ENCODE measurements at places on chromosomes 7 and 10. TPM values are rescaled to one million over a fixed set of nuclear protein-coding genes. Genes with fewer than 3 reads are reported as not detected.

GRCh38 chr10:78820007-78820362, 248.8 kb upstream of the ZMIZ1 start:
- H3K27ac ChIP-seq: no peak overlapping the region
- no peak overlapping the region for H3K4me3 ChIP-seq
- H3K27me3 ChIP-seq: no peaks in the 10 kb centered on the region

GRCh38 chr7:55946545-55946944, 5.1 kb upstream of the MRPS17 start:
- peaks cover 3% of the 10 kb centered on the region for H3K27me3 ChIP-seq
- H3K4me1 ChIP-seq: no peaks in the 10 kb centered on the region
- DNase-seq: no peak
- no peak overlapping the region for H3K27ac ChIP-seq
- H3K4me3 ChIP-seq: no peak overlapping the region

The TMEM213 gene
- not detected for total RNA-seq

DNA sequence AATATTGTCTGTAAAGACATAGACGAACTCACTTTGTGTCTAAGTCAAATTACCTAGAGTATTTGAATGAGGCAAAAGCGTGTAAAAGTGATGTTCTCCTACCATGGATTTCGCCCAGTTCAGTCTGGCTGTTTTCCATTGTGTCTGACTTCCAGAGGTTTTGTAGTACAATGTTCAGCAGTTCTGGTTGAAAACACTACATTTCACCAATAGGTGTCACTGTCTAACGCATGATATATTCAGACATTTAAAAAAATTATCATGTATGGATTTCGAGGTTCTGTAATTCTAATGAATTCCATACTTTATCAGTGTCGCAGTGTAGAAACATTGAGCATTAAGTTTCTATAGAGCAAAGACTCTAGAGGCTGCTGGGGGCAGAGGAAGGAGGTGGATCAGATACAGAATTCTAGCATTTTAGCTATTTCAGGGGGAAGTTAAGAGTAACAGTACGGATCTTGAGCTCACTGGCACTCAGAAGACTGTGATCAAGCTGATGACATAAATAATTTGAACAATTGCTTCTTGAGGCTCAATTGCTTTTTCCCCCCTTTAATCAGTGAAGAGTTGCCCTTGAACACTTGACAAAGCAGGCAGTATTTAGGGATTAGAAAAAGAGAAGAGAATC, 196.9 kb upstream of the RHOBTB1 start:
- H3K36me3 ChIP-seq: no peaks in the 10 kb centered on the region
- no peaks in the 10 kb centered on the region for H3K4me1 ChIP-seq
- DNase-seq: no peak
- H3K4me3 ChIP-seq: no peak overlapping the region

The SMARCD3 gene
- total RNA-seq: 8.6 TPM

DNA sequence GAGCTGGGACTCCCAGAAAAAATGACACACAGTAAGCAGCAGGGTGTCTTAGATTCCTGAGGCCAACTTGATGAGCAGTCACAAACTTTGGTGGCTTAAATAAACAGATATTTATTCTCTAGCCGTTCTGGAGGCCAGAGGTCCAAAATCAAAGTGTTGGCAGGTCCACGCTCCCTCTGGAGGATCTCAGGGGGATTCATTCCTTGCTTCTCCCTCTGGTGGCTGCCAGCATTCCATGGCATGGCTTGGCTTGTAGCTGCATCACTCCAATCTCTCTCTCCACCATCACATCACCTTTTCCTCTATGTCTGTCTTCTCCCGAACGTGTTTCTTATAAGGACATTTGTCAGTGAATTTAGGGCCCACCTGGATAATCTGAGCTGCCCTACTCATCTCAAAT, 98.4 kb downstream of the OSBPL3 start:
- H3K4me3 ChIP-seq: no peak overlapping the region
- H3K27me3 ChIP-seq: no peaks in the 10 kb centered on the region
- no peaks in the 10 kb centered on the region for H3K4me1 ChIP-seq
- no peaks in the 10 kb centered on the region for H3K36me3 ChIP-seq

- H3K4me3 ChIP-seq: no peak overlapping the region
- no peaks in the 10 kb centered on the region for H3K36me3 ChIP-seq
These were observed 467.0 kb upstream of the PODXL start for GRCh38 chr7:132023466-132023865.

The DNAJB12 gene
- total RNA-seq: 27.1 TPM

DNA sequence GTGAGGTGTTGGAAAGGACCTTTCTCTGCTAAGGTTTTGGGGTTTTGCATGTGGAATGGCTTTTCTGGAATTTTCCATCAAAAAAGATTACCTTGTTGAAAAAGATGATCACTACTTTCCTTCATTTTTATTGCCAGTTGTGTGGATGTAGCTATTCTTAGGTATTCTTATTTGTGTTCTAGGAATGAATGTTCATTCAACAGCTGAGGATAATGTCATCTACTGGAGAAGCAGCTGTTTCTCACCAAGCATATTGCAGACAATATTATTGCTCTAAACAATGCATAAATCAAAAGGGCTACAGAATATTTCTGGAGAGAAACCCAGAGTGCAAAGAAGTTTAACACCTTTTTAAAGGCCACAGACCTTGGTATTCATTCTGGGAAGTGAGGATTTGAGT, 145.6 kb upstream of the CALCR start:
- no peak for DNase-seq
- H3K4me1 ChIP-seq: no peaks in the 10 kb centered on the region
- H3K36me3 ChIP-seq: no peaks in the 10 kb centered on the region
- no peak overlapping the region for H3K4me3 ChIP-seq

GRCh38 chr7:69858471-69858870, 260.2 kb downstream of the AUTS2 start:
- no peak overlapping the region for H3K4me3 ChIP-seq
- H3K27me3 ChIP-seq: no peaks in the 10 kb centered on the region
- H3K4me1 ChIP-seq: no peaks in the 10 kb centered on the region
- H3K27ac ChIP-seq: no peak overlapping the region
- H3K36me3 ChIP-seq: no peaks in the 10 kb centered on the region
- no peak for DNase-seq

DNA sequence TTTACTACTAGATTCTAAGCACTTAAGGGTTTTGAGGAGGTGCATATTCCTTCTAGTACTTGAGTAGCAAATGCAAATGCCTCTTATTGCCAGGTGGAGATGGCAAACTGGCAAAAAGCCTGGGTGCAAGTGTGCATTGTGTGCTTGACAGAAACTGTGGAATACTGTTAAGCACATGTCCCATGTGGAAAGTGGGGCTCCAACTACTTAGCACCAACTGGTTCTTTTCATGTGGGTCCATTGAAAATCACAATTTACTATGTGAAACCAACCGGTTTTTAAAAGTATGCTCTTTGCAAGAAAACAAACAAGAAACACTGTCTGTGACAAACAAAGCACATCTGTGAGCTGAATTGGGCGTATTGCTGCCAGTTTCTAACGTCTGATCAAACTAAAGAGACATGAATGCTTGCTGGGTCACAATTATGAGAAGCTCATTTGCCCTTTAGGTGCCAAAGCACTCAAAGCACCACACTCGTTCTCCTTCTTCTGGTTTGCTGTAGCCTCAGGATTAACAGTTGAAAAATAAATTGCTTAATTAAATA, 197.4 kb downstream of the SEMA3E start:
- no peaks in the 10 kb centered on the region for H3K4me1 ChIP-seq
- no peak overlapping the region for H3K27ac ChIP-seq
- no peak for DNase-seq

The TMEM236 gene
- total RNA-seq: 0.03 TPM

- no peak overlapping the region for H3K27ac ChIP-seq
- H3K36me3 ChIP-seq: peaks cover 3% of the 10 kb centered on the region
- H3K27me3 ChIP-seq: peaks cover 5% of the 10 kb centered on the region
- H3K4me1 ChIP-seq: peaks cover 11% of the 10 kb centered on the region
- H3K4me3 ChIP-seq: no peak overlapping the region
These were observed 67.4 kb upstream of the LRRC4 start for GRCh38 chr7:128098629-128099028.

DNA sequence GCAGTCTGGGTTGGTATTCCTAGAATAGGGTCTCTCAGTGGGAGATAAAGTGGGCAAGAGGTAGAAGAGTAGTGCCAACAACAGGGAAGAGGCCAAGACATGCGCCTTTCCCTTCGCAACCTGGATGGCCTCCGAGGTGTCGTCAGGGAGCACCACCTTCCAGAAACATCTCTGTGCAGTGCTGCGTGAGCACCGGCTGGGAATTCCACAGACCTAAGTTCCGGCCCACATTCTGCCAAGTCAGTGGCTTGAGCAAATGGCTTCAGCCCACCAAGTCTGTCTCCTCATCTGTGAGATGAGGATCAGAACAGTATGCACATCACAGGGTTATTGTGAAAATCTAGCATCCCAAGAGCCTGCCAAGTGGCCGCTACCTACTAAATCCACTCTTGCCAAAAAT, 40.6 kb downstream of the CCDC3 start:
- DNase-seq: no peak
- H3K27me3 ChIP-seq: no peaks in the 10 kb centered on the region
- no peak overlapping the region for H3K4me3 ChIP-seq

DNA sequence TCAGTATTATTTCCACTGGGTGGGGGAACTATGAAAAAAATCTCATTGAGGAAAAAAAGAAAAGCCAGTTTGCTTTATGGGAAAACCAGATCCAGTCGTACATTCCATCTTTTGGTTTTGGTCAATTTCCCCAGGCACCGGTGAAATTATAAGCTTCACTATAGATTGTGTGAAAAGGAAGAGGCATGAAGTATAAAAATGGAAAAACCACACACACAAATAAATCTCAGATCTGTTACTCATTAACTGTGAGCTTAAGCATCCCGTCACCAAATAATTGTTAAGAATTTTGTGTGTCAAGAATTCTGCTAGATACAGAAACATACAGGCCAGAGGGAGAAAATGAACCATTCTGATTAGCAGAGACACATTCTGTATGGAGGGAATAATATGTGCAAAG, 405.5 kb upstream of the CELF2 start:
- H3K4me3 ChIP-seq: no peak overlapping the region
- no peak overlapping the region for H3K27ac ChIP-seq
- H3K4me1 ChIP-seq: no peaks in the 10 kb centered on the region
- H3K36me3 ChIP-seq: no peaks in the 10 kb centered on the region

DNA sequence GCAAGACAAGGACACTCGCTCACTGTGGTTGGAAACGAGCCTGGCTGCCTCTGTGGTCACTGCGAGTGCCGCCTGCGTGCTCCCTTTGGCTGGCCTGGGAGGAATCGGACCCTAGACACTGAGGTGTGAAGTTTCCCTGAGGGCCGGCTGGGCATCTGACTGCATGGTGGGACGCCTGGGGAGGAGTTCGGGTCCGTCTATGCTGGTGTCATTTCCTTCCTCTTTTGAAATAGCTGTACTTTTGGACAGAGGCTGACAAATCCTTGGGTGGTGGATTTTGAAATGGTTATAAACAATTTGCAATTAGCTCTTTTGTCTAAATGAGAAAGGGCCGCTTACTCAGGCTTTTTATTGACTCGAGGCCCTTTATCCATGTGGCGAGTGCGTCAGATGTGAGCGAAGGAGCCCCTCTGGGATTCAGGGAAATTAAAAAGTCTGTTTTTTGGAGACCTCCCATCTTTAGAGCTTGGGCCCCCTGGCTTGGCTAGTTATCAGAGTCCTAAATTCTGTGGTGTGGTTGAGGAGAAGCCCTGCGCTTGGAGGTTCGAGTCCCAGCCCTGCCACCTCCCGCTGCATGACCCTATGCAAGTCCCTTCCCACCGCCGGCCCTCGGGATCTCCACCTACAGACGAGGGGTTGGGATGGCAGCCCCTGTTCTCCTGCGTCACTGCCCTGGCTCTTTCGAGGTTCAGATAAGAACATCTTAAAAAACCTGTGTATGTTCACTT, 147.1 kb downstream of the RGS10 start:
- no peaks in the 10 kb centered on the region for H3K27me3 ChIP-seq
- DNase-seq: no peak
- H3K27ac ChIP-seq: no peak overlapping the region
- no peak overlapping the region for H3K4me3 ChIP-seq
- peaks cover 4% of the 10 kb centered on the region for H3K36me3 ChIP-seq
- peaks cover 4% of the 10 kb centered on the region for H3K4me1 ChIP-seq

DNA sequence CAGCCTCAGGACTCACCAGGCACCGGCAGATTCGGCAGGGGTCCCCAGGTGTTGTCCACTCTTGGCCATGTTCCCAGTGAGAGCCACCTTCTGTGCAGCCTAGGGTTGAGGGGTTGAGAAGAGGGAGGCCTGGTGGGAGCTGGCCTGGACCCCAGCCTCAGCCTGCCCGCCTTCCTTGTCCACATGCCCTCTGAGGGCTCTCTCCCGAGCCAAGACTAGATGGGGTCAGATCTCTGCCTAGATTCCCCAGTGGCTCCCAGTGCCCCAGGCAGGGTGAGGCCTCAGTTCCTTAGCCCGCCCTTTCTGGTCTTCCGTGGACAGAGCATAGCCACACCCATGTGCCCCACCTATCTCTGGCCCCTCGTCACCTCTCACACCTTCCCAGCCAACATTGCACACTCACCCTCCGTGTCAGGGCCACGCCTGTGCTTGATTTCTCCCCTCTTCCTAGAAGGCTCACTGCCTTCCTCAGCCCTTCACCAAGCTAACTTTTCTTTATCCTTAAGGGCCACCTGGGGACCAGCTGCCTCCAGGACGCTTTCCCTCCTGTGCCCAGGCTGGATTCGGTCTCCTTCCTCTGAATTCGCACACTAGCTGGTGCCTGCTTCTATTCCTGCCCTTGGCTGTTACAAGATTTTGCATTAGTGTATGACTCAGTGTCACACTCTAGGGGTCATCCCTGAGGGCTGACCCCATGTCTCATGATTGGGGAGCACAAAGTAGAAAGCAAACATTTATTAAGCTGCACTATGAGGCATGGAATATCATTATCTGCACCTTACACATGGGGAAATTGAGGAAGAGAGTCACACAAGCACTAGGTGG, 7.5 kb downstream of the KCP start:
- H3K4me3 ChIP-seq: no peak overlapping the region
- H3K4me1 ChIP-seq: peaks cover 8% of the 10 kb centered on the region
- H3K27ac ChIP-seq: no peak overlapping the region
- peaks cover 35% of the 10 kb centered on the region for H3K27me3 ChIP-seq

DNA sequence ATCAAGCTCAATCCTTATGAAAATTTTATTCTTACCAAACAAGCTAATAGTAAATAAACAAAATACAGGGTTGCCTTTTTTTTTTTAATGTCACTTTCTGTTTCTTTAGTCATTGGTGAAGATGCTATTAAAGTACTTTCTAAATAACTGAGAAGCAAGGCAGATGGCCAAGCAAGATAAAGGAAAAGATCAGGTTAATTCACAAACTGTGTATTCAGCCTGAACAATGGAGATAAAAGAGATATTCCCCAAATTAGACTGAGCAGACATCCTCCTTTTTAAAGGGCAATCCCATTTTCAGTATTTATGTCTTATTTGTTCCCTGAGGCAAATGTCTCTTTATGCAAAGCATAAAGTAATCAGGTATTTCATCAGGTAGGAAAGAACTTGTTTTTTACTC, 23.1 kb upstream of the XRCC2 start:
- no peaks in the 10 kb centered on the region for H3K4me1 ChIP-seq
- no peaks in the 10 kb centered on the region for H3K27me3 ChIP-seq
- H3K36me3 ChIP-seq: no peaks in the 10 kb centered on the region
- no peak for DNase-seq
- H3K27ac ChIP-seq: no peak overlapping the region

The GSAP gene
- total RNA-seq: 17.7 TPM
